Right hindlimb (tissue), 1 donor: ENCODE measurements at places on chromosomes 2 and 18.

DNA sequence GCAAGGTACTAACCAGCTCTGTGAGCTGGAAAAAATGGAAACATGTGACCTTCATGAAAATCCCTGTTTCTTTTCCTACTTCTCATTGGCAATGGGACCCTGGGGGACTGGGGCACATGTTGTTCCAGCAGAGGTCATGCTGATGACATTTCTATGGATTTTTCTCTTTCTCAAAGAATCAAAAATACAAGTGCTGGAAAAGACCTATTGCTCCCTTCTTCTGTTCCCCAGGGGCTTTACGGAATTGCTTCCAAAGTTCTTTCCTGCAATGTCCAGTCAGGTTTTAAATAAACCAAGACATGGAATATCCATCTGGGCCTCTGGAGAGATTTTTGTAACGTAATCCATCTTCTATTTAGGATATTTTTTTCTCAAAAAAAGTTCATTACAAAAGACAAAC lies 1006.1 kb upstream of the CELF4 start:
- DNase-seq = no peak

DNA sequence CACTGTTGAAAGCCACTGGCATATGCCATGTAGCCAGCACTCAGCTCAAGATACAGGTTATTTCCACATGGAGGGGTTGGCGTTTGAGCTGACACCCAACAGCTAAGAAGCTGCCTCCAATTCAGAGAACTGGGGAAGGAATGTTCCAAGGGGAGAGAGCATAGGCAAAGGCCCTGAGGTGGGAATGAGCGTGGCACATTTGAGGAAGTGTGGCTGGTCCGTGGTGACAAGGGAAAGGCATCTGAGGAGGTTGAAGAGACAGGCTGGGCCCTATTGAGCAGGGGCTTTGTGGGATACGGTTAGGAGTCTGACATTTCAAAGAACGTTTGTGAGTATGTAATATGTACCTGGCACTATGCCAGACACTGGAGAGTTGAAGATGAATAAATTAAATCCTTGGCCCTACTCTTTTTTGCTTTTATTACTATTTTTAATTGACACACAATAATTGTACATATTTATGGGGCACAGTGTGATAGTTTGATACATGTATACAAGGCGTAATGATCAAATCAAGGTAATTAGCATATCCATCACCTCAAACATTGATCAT lies 27.6 kb upstream of the TMBIM1 start:
- no peak for DNase-seq

DNA sequence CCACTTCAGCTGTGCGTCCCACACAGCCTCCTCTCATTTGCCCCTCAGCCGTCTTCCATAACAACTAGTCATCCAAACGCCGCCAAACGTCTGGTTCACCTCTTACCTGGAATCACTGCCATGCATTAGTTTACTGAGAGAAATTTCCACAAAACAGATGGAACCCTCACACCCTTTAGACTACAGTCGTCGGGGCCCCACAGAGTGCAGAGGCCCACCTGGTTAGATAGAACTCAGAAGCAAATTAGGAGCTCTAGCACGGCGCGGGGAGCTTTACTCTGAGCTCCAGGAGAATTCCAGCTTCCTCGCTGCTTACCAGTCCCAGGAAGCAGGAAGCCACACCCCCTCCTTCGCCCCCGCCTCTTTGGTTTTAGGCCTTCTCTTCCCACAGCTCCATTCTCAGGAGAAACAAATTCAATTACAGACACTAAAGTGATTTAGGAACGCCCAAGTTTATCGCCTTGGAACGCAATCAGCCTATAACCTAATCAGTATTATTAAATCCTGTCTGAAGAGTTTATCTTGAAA lies 9.4 kb downstream of the RNU2-63P start:
- no peak for DNase-seq

DNA sequence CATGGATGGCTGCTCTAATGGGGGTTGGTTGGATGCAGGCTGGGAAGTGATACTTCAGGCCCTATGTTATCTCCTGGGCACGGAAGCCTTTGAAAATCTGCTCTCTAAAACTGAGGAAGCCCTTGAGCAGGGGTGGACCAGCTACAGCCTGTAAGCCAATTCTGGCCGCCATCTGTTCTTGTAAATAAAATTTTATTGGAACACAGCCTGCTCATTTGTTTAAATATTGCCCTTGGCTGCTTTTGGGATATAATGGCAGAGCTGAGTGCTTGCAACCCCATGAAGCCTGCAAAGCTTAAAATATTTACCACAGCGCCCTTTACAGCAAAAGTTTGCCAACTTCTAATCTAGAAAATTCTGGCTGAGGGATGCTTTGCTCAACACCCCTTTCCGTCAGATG lies 11.9 kb upstream of the IGFBP2 start:
- no peak for DNase-seq

GRCh38 chr2:22701561-22702160 lies 683.3 kb upstream of the KLHL29 start:
- DNase-seq = peak; percentile 43

- no peak for DNase-seq
These were observed 13.5 kb upstream of the HS6ST1 start for GRCh38 chr2:128332091-128332634.

DNA sequence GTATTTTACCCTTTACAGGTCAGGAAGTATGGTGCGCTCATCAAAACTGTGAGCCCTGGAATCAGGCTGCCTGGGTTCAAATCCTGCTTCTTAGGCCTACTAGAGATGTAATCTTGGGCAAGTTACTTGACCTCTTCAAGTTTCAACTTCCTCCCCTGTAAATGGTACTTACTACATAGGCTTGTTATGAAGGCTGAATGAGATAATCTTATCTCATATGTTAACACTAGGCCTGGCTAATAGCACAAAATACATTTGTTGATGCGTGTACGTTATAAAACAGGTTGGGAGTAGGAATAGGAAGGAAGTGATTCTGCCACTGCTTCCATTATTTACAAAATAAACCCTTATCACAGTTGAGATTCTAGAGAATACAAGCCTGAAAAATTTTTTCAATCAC lies 1.7 kb upstream of the RFTN2 start:
- no peak for DNase-seq

GRCh38 chr2:106798826-106799552 lies 87.0 kb downstream of the ST6GAL2 start:
- DNase-seq = no peak

- DNase-seq = no peak
These were observed 87.0 kb upstream of the ITGA6 start for GRCh38 chr2:172340394-172340793.

DNA sequence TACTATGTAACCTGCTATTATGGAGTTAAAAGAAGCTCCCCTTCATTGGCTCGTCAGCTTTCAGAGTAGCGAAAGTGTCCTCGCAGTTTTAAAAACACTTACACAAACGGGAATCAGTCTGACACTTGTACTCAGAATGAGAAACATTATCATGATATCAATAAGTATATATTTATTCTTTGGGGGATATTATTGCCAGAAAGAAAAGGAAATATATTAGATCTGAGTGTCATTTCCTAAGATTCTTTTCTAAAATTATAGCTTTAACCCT lies 584.5 kb downstream of the ZEB2 start:
- no peak for DNase-seq

- no peak for DNase-seq
These were observed 53.8 kb upstream of the TMEM87B start for GRCh38 chr2:112001136-112001715.

GRCh38 chr2:53260568-53260967 lies 507.0 kb upstream of the CHAC2 start:
- no peak for DNase-seq

GRCh38 chr2:156695020-156695419 lies 258.8 kb downstream of the GPD2 start:
- DNase-seq = no peak

DNA sequence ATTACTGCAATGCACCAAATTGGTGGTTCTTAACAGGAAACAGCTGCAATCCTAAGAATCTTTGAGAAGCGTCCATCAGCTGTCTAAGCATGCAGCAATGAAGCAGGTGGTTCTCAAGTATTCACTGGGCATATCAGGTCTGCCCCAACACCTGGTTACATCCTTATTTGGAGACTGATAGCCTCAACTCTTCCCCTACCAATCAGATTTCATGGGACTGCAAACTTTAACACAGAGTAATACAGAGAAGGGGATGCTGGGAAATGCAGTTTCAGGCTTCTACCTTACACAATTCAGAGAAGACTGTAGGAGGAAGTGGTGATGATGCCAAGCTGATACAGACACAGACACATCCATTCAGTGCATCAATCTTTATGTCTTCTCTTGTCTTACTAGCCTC lies 240.5 kb downstream of the BCL2 start:
- DNase-seq = no peak

- no peak for DNase-seq
These were observed 571 bp downstream of the EEF1B2 start for GRCh38 chr2:206160125-206160806.

- DNase-seq = no peak
These were observed 108.5 kb upstream of the COL5A2 start for GRCh38 chr2:189287982-189288521.

- DNase-seq = no peak
These were observed 26.8 kb downstream of the BARD1 start for GRCh38 chr2:214782671-214783070.

GRCh38 chr2:154914561-154914960 lies 216.1 kb downstream of the KCNJ3 start:
- no peak for DNase-seq

GRCh38 chr18:136433-136832 lies 21.9 kb upstream of the USP14 start:
- no peak for DNase-seq

DNA sequence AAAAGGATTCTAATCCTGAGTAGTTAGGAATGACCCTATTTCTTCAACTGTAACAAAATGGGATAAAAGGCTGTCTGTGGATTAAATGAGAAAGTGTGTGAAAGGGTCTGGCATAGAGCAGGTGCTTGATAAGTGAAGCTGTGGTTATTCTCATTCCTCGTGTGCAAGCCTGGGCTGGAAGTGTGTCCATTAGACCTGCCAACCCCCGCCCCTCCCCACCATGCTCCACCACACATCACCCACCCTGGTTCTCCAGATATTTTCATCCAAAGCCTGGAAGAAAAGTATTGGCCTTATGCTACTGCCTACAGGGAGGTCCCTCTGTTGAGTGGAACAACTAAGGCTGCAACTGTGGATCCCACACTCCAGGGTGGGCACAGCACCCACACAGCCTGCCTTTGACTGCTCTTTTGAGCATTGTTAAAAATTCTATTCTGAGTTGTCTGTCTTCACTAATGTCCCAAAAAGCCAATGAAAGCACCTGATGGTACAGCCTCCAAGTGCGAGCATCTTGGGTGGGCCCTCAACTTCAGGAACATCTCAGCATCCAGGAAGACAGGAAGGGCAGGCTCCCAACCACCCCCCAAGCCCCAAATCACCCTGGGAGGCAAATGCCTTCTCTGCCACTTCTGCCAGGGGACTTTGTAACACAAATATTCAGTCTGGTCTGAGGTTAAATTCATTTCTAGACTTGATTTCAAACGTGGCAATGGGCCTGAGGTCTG lies 102.8 kb upstream of the PPP1CB start:
- no peak for DNase-seq

- DNase-seq = no peak
These were observed 844 bp upstream of the MPV17 start for GRCh38 chr2:27323596-27324285.

- DNase-seq = no peak
These were observed 69.4 kb upstream of the GPC1 start for GRCh38 chr2:240365971-240366471.

GRCh38 chr18:28331551-28331950 lies 154.6 kb upstream of the CDH2 start:
- DNase-seq = no peak

- no peak for DNase-seq
These were observed 739.7 kb downstream of the ERBB4 start for GRCh38 chr2:211798868-211799267.

DNA sequence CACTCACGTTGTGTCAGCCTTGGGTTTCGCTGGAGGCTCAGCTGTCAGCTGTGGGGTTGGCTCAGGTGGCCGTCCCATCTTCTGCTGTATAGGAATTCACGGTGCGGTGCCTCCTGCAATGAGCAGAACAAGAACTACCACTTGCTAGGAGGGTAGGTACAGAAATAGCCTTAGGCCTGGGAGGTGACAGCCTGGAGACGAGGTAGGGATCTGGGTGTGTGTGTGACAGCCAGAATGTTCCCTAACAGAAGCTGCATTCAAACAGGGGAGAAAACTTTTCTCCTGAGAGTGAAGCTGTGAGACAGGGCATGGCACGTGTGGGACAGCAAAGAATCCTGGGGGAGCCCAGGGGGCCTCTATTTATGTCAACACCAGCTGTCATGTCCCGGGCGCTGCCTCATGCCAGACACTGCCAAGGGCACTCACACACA lies 8.4 kb upstream of the MAL start:
- DNase-seq = no peak

- DNase-seq = no peak
These were observed 23.2 kb downstream of the LAMA3 start for GRCh38 chr18:23712445-23712844.

DNA sequence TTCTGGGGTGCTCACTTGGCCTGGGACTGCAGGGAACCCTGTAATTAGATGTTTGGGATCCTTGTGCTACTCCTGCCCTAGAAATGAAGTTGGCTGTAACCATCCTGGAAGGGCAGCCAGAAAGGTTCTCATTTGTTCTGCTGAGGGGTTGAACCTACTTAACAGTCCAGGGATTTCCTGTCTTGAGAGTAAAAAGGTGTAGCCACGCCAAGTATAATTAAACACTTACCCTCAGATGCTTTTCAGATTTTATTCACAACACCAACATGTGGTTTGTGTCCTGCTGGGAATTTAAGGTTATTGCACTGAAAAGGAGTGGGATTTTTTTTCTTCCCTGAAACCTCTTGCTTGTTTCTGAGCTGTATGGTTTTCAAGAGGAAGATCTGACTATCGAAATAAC lies 222.4 kb upstream of the APCDD1 start:
- DNase-seq = no peak

DNA sequence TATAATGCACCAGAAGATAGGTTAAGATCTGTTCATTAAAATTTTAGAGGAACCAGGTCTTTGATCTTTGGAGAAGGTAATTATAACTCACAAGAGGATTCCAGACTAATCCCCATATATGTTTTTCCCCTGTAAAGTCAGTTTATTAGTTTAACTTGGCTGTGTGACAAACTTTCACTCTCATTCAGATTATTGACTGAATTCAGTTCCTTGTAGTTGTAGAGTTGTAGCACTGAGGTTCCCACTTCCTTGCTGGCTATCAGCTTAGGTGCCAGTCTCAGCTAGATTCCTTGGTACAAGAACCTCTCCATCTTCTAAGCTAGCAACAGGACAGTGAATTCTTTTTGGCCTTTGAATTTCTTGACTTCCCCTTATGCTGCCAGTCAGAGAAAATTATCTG lies 19.1 kb downstream of the REG1A start:
- DNase-seq = no peak
